ENCODE measurements at places on chromosomes 2 and 18. TPM values are rescaled to one million over a fixed set of nuclear protein-coding genes. Genes with fewer than 3 reads are reported as not detected.

GTF2A1L gene
- total RNA-seq: not detected

ZNF892 gene
- not detected for total RNA-seq

APLF gene
- total RNA-seq: 0.69 TPM

COL5A2 gene
- 56.2 TPM for total RNA-seq

REG1B gene
- not detected for total RNA-seq

DTNB gene
- 23.1 TPM for total RNA-seq

DIS3L2 gene
- 24.5 TPM for total RNA-seq

- DNase-seq: no peak
Measured at GRCh38 chr18:42936289-42936688, 179.2 kb downstream of the RIT2 start.

DNA sequence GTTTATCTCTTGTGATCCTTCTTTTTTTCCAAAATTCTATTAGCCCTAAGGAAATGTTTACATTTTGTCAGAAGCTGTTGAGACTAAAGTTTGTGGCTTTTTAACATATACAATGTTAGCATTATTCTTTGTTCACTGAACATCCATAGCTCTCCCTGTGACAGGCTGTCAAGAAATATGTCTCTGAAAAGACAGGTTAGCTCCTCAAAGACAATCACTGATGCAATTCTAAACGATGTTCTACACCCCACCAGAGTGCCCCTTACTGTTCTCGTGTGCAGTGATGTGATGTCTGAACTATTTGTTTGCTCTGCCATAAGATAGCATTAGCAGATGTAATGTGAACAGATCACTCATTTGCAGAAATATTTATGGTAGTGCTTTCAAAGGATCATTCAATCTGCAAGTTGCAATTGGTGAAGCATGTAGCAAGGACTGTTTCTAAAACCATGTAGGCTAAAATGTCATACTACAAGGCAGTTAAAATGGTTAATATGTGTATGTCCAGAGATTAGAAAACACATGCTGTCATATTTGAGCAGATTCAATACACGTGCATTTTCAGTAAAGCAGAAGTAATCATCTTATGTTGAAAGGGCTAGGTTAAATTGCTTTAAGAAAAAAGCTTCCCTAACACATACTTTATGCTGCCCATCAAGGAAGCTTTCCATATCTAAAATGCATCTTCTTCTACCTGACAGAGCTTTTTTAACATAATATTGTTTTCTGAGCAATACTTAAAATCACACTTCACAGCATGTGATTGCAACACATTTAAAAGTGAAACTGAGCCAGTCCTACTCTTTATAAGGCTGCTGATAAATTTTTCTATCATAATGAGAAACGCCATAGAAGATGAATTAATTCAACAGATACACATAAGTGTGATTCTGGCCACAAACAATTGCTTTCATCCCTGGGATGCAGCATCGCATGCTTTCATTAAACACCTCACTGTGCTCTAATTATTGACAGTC, 285.7 kb upstream of the UBE2E3 start:
- no peak for DNase-seq

GRCh38 chr18:54961016-54961423, 1.8 kb upstream of the CCDC68 start:
- no peak for DNase-seq

DNA sequence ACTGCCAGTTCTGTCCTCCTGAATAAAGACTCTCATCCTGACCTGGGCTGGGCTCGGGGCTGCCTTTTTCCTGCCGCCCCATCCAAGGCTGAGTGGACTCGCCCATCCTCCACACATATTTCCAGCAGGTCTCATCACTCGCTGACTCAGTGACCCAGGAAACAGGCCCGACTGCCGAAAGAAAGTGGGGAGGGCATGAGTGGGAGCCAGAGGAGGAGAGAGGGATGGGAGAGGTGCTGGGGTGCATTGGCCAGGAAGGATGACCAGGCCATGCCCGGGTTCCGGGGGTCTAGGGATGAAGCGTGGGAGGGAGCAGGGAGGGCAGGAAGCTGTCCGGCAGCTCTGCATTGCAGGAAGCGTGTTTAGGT, 66.7 kb downstream of the TWIST2 start:
- DNase-seq: peak; percentile 74

DNA sequence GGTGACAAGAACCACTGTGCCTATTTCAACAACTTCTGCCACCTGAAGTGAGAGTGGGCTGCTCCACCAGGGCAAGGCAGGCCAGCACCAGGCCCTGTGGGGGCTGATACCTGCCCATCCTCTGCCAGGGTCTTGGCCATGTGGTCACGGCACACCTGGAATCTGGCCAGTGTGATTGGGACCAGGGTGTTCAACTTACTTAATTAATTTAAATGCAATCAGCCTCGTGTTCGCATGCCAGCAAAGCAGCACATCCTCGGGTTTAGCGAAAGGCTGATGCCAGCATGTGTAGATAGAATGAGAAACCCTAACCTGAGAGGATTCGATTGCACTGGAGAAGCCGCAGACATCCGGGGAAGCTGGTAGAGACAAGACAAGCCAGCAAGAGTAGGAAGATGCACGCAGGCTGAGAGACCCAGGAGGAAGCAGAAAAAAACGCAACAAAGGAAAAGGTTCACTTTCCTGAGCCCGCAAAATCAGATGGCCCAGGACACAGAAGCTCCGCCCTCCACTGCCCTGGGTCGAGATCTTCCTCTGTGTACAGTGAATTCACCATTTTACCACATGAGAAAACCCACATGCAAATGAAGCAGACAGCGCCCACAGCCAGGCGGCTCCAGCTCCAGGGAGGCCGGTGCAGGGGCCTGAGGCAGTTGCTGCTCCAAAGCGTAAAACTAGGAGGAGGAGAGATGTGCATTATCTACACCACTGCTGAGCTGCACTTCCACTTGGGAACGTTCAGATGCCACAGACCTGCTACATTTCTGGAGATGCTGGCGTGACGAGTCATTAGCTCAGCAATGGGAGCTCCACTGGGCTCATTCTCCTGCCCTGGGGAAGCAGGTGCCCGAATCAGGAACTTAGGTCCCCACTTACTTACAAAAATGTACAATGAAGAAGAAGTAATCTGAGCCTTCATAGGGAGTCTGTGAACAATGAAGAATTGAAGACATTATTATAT, 92.1 kb downstream of the TMEM18 start:
- peak; percentile 11 for DNase-seq

- DNase-seq: no peak
Measured at GRCh38 chr2:216146573-216146972, 37.4 kb downstream of the XRCC5 start.

- DNase-seq: no peak
Measured at GRCh38 chr2:49973917-49974368, 819.6 kb upstream of the FSHR start.

DNA sequence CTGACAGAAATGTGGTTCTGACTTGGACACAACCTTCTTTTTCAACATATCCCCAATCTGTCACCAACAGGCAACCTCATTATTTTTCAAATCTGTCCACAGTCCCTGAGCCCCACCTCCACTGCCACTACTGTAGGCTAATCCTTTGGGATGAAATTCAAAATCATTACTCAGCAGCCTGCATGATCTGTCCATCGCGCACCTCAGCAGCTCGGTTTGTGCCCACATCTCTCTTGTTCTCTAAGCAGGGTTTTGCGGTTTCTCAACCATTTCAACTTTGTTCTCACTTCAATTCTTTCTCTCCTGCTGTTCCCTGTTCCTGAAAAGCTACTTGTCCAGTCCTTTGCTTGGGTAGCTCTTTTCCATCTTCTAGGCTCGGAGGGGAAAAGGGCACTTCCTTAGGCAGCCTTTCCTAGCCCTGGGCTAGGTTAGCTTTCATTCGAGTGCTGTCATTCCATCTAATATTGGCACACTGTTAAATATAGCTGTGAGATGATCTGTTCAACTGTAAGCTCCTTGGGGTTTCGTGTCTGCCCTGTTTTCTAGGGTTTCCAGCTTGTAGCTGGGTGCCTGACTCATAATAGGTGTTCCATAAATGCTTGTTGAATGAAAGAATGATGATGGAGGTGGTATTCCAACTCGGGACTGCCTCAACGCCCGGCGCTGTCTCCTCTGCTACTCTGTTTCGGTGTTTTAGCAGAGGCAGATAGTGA, 653 bp upstream of the ANKAR start:
- DNase-seq: peak; percentile 13

GRCh38 chr2:149658553-149658952, 71.0 kb upstream of the MMADHC start:
- DNase-seq: peak; percentile 31

- DNase-seq: no peak
Measured at GRCh38 chr2:18856765-18857164, 267.4 kb upstream of the NT5C1B start.

- DNase-seq: no peak
Measured at GRCh38 chr2:143550500-143550899, 421.3 kb downstream of the ARHGAP15 start.

DNA sequence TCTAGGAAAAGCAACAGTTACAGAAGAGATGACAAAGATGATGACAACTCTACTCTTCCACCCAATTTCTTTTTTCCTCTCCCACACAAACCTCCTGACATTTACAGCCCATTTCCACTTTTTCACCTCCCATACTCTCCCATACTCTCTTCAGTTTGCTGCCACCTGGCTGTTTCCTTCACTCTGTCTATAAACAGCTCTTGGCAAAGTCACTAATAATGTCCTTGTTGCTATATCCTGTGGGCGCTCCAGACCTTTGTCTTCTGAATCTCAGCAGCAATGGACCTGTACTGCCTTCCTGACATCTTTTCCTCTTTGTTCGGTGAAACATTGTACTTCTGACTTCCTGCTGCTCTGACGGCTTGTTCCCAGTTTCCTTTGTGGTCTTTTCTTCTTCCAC, 60.7 kb upstream of the CAVIN2 start:
- no peak for DNase-seq

- DNase-seq: no peak
Measured at GRCh38 chr2:109064660-109065390, 64.2 kb upstream of the SH3RF3 start.

DNA sequence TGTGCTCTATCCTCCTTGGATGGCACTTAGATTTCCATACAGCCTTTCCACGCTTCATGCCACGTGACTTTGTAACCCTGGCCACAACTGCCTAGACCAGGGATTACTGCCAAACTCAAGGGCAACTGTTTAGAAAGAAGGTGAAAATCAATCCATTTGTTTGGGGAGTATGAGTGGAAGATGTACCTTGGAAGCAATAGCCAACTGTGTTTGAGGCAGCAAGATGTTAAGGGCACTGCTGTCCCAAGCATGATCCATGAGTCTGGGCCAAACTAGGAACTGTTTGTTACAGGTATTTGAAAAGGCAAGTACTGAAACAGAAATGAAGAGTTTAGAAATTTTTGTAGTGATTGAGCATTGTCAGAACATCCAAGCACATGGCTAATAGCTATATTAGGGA, 138.9 kb downstream of the CDC42EP3 start:
- DNase-seq: no peak

- no peak for DNase-seq
Measured at GRCh38 chr2:172900871-172901270, 165.2 kb downstream of the RAPGEF4 start.

GRCh38 chr18:29311580-29311979, 1134.7 kb upstream of the CDH2 start:
- no peak for DNase-seq

GRCh38 chr18:48782381-48782861, 168.3 kb downstream of the SMAD7 start:
- no peak for DNase-seq

DNA sequence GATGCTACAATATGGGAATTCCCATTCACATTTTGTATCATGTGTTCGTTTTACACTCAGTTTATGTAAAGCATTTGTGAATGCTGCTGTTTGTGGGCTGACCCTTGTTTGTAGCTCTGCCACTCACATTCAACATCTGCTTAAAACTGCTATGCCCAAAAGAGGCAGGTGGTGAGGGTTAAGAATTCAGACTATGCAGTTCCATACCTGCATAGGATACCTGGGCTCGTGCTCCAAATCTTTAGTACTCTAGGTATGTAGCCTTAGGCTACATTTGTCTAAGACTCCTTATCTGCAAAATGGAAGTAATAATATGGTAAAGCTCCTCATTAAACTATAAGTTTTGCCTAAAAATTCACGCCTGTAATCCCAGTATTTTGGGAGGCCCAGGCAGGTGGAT, 199.5 kb downstream of the GPD2 start:
- DNase-seq: no peak

- peak; percentile 64 for DNase-seq
Measured at GRCh38 chr2:150732064-150732463, 244.6 kb upstream of the RND3 start.

- no peak for DNase-seq
Measured at GRCh38 chr2:16622399-16622968, 43.1 kb downstream of the CYRIA start.

DNA sequence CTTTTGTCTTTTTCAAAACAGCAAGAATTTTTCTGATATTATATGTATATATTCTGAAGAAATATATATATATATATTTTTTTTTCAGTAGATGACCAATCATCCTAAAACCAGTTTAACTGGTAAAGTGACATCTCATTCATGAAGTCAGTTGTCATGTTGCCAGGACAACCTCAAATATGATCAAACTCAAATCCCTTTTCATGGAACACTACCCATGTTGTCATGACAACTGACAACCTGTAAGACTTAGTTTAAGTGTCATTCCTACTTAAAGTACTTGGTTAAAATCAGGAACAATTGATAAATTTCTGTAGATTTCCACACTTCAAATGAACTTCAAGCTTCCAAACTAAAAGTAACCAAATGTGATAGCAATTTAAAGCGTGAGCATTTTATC, 101.8 kb upstream of the ERBB4 start:
- peak; percentile 93 for DNase-seq

DNA sequence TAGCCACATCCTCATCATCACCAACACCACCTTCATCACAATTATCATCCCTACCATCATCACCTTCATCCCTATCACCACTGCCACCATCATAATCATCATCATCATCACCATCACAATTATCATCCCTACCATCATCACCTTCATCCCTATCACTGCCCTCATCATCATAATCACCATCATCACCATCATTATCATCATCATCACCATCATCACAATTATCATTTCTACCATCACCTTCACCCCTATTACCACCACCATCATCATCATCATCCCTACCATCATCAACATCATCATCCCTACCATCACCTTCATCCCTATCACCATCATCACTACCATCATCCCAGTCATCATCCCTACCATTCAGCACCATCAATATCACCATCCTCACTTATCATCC, 140.5 kb downstream of the LOXHD1 start:
- DNase-seq: no peak

GRCh38 chr2:172253190-172254052, 150.7 kb upstream of the DLX2 start:
- peak; percentile 98 for DNase-seq
